ENCODE measurements at places on chromosomes 4 and X.

- no peak for DNase-seq
Measured at GRCh38 chr4:83417566-83417965, 38.1 kb downstream of the HELQ start.

GRCh38 chr4:127604949-127605709 is 27.6 kb upstream of the INTU start:
- no peak for DNase-seq

DNA sequence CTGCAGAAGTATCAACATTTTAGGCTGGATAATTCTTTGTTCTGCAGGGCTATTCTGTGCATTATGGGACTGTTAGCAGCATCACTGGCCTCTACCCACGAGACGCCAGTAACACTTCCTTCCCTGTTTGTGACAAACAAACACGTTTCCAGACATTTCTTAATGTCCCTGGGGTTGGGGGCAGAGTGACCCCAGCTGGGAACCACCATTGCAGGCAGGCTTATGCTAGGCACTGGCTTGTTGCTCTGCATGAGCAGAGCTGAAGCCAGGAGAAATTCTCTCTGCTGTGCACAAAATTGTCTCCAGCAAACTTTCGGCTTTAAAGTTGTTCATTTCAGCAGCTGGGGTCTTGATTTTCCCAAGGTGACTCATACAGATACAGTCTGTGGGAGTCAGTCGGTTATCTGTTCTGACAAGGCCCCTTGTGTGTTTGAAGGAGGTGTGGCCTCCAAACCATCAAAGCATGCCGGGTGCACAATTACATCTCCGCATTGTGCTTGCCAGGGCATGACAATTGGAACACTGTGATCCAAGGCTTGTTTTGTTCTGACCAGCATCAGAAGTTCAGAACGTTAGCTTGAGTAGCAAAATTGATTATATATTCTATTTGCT is 156.4 kb upstream of the BOD1L1 start:
- DNase-seq = no peak

- no peak for DNase-seq
Measured at GRCh38 chrX:135890087-135890585, 3.1 kb downstream of the CT45A10 start.

DNA sequence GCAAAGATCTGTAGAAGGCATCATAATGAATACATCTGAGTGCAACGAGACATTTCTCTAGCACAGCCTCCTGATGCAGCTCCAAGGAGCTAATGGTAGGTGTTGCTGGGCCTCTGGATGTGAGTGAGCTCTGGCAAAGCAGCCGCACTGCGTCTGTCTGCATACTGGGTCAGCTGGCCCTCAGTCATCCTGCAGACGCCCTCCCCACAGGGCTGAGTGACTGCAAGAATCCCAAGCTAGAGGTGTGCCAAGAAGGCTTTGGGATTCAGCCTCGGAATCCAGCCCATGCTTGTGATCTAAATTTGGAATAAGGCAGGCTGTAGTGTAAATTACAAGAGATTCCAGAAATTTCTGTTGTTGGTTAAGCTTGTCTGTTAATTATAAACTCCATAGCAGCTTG is 18.5 kb downstream of the HERC3 start:
- no peak for DNase-seq

DNA sequence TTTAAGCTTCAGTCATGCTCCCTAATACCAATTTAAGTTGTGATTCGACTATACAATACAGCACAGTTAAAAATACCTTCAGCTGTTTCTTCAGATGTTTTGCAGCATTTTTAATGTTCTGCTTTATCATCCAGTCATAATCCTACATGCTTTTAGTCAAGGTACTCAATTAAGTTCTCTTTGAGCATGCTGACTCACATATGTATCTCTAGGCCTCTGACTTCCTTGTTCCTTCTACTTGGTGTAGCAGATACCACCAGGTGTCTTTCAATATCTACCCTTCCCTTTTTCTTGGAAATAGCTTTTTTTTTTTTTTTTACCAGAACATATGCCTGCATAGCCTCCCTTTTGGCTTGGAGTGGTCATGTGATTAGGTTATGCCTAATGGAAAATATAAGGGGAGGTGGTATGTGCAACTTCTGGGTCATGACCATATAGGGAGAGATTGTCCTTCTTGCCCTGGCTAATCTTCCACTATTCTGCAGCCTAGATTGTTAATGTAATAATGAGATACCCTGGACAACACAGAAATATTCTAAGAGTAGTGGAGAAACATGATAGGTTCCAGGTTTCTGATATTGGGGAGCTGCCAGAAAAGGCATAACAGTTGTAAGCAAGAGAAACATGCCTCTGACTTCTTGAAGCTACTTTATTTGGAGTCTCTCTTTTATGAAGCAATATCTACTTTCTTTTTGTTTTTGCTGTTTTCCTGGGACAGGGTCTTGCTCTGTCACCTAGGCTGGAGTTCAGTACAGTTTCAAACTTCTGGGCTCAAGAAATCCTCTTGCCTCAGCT is 737.2 kb upstream of the SLIT2 start:
- no peak for DNase-seq

DNA sequence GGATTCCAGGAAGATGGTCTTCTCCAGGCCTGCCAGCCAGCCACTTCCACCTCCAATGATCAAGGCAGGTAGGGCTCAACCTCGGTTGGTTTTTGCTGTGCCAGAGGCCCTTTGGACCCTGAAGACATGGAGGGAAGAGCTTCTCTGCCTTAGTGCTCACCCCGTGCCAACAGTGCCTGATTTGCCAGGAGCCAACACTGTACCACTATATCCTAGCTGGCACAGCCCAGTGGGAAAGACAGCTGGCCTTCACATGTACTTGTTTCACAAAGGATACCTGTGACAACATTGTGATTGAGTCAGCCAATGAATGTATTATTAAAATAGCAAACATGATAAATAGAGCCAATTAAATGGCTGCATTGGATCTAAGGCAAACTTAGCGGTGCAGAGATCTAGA is 51.9 kb upstream of the PRPS1 start:
- DNase-seq = no peak

DNA sequence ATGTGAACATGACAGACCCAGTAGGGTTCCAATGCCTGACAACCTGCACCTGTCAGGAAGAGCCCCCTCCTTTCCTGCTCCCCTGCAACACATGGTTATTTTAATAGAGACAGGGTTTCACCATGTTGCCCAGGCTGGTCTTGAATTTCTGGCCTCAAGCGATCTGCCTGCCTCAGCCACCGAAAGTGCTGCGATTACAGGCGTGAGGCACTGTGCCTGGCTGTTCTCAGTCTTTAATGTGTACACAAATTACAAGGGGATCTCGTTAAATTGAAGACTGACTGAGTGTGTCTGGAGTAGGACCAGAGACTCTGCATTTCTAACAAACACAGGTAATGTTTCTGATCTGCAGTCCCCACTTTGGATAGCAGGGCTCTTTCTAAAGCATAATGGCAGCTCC is 55.4 kb downstream of the NPNT start:
- no peak for DNase-seq

- no peak for DNase-seq
Measured at GRCh38 chrX:71870208-71871098, 40.2 kb upstream of the NHSL2 start.

GRCh38 chr4:85092536-85092935 is 126.0 kb upstream of the WDFY3 start:
- DNase-seq = no peak

GRCh38 chr4:1208266-1208961 is 36.0 kb upstream of the SPON2 start:
- DNase-seq = no peak

GRCh38 chr4:96504386-96504785 is 664.5 kb downstream of the PDHA2 start:
- DNase-seq = no peak

GRCh38 chrX:119755981-119756533 is 2.3 kb upstream of the SOWAHD start:
- peak; percentile 3 for DNase-seq

DNA sequence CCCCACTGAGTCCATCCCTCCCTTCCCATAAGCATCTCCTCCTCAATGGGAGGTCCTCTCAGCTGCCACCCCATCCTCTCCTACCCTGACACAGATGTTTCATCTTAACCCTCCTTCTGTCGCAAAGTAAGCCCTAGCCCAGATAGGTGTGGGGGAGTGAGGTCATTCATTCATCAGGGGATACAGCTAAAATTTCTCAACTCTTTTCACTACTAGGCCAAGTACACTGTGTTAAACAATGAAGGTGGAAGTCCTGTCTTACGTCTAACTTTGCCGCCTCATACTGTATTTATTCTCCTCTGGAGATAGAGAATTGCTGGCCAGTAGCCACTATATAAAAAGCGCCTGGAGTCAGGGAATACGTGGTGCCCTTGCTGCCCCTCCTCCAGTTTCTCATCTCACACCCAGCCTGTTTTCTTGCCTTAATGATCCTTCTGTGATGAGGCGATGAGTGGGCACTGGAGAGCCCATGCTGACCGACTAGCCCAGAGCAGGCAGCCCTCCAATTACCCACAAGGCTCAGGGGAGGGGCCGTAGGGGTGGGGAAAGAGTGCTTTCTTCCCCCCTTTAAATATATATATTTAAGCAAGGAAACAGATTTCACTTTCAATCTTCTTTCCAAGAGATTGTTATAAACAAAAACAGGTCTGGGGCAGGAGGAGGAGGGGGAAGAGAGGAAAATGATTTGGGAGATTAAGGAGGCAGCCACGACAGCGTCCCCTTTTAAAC is 149.5 kb downstream of the PJA1 start:
- no peak for DNase-seq

- DNase-seq = no peak
Measured at GRCh38 chr4:16262188-16262587, 35.9 kb upstream of the TAPT1 start.

GRCh38 chrX:41308884-41309647 is 24.9 kb upstream of the DDX3X start:
- no peak for DNase-seq

- no peak for DNase-seq
Measured at GRCh38 chr4:157221895-157222770, 1.6 kb downstream of the GRIA2 start.

GRCh38 chr4:38086151-38086848 is 126.1 kb downstream of the PTTG2 start:
- DNase-seq = no peak

DNA sequence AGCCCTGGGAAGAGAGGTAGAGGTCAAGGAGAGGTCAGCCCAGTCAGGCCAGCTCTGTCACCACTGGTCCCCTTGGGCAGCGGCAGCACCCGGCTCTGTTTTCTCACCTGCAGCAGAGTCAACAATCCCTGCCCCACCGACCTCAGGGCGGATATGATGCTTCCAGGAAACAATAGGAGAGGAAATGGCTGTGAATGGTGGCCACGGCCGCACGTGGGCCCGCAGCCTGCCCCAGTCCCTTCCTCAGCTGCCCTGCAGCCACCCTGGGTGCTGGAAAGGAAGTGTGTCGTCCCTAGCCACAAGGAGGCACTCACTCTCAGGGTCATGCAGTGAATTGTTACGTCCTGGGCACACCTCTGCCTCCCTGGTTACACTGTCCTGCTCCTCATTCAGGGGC is 92.5 kb upstream of the ENPP6 start:
- DNase-seq = no peak

DNA sequence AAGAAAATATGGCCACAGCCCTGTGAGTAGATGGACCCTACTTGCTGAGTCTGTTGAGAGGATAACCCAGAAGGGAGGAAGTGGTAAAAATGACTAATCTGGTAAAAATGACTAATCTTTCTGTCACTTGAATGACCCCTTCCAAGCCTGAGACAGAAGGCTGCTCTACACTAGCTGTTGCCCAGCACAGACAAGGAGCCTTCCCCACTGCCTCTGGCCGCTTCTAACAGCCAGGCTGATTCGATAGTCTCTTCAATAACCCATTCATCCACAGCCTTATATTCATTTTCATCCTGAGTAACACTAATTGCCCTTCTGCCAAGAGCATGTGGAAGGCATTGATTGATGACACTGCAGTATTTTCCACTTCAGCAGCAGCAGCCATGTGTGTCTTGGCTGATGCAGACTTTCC is 18.4 kb downstream of the MAGEB17 start:
- no peak for DNase-seq

DNA sequence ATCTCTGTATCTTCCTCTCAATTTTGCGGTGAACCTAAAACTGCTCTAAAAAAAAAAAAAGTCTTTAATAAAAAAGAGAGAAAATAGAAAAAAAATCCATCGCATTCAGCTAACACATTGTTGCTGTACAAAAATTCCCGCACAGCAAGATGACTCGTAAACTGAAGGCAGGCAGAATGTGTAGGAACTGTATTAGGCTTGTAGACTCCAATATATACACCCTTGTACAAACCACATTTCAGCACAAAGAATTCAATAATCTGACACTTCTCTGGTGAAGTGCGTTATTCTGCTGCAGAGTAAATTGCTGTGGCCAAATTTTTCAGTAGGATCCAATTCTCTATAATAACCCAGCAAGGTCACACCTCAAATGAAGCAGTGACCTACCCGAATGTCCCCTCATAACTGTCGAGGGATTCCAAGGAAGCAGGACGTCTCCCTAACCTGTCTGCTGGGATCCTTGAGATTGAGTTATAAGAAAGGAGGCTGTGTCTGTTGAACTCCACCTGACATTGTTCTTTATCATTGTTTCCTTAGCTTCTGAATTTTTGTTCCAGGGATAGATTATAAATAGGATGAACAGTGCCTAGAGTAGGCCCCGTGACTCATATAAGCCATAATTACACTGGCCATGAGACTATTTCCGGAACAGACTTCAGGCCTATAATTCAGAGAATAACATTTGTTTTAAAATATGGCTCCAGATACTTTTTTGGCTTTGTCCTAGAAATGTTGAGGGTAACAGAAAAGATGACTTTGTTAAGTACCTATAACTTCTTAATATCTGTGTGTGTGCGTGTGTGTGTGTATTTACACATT is 348.3 kb downstream of the PCDH7 start:
- DNase-seq = no peak

DNA sequence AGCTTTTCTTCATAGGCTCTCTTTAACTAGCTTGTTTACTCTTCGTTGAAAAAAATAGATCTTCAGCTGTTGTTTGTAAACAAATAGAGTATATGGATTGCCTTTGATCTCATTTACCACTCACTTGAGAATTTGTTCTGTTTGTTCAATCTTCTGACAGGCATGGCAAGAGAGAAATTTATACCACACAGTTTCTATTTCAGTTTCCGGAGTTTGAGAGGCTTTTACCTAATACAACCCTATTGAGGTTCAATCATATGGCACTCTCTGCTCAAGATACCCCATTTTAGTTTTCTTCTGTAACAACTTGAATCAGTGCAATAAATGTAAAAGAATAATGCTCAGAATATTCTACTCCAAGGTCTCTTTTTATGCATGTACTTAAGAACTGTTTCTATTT is 148.0 kb downstream of the EMCN start:
- DNase-seq = no peak

GRCh38 chr4:154015578-154015977 is 226.7 kb upstream of the SFRP2 start:
- no peak for DNase-seq

- DNase-seq = no peak
Measured at GRCh38 chr4:153016592-153016991, 80.5 kb downstream of the FHDC1 start.

All from stimulated activated CD8-positive, alpha-beta memory T cell treated with anti-CD3 and anti-CD28 coated beads, Interleukin-7, amount 100 ng/mL, for 4 hours (primary cell).